CD4-positive, alpha-beta T cell (primary cell): ENCODE measurements at places on chromosomes 7 and 10. TPM values are rescaled to one million over a fixed set of nuclear protein-coding genes. Genes with fewer than 3 reads are reported as not detected.

The GBX1 gene
- not detected for total RNA-seq

The SCART1 gene
- total RNA-seq, result 5.0 TPM

The ACHE gene
- 0.22 TPM for total RNA-seq

The GSTO2 gene
- 0.77 TPM for total RNA-seq

The PTPRN2 gene
- 0.44 TPM for total RNA-seq

The IL6 gene
- total RNA-seq, result not detected

The CALHM1 gene
- total RNA-seq, result not detected

The BICC1 gene
- total RNA-seq, result not detected

The CFTR gene
- not detected for total RNA-seq

DNA sequence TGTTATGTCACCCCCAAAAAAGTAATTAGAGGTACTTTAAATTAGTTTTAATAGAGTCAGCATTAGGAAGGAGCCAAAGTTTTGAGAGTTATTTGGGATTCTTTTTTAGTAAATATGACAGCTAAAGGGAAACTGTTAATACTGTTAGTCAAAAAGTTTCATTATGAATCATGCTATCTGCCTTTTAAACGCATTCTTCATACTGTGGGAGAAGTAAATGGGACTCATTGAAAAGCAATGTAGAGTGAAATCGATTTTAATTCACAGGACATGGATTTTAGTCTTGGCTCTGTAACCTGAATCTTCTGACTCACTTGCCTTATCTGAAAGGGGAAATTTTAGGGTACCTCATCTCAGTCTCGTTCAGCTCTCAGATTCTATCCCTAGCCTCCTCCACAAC lies 105.1 kb downstream of the AASS start:
- no peaks in the 10 kb centered on the region for H3K36me3 ChIP-seq
- no peaks in the 10 kb centered on the region for H3K27me3 ChIP-seq
- no peak overlapping the region for H3K4me3 ChIP-seq
- DNase-seq, result no peak
- no peak overlapping the region for H3K27ac ChIP-seq

- H3K4me1 ChIP-seq, result peaks cover 2% of the 10 kb centered on the region
- no peak overlapping the region for H3K4me3 ChIP-seq
- no peak for DNase-seq
These were observed 11.1 kb downstream of the CDK1 start for GRCh38 chr10:60789340-60789739.

GRCh38 chr10:77513220-77513619 lies 124.4 kb downstream of the KCNMA1 start:
- H3K27me3 ChIP-seq, result no peaks in the 10 kb centered on the region
- no peaks in the 10 kb centered on the region for H3K4me1 ChIP-seq
- no peak for DNase-seq
- no peak overlapping the region for H3K4me3 ChIP-seq
- H3K36me3 ChIP-seq, result no peaks in the 10 kb centered on the region
- H3K27ac ChIP-seq, result no peak overlapping the region

DNA sequence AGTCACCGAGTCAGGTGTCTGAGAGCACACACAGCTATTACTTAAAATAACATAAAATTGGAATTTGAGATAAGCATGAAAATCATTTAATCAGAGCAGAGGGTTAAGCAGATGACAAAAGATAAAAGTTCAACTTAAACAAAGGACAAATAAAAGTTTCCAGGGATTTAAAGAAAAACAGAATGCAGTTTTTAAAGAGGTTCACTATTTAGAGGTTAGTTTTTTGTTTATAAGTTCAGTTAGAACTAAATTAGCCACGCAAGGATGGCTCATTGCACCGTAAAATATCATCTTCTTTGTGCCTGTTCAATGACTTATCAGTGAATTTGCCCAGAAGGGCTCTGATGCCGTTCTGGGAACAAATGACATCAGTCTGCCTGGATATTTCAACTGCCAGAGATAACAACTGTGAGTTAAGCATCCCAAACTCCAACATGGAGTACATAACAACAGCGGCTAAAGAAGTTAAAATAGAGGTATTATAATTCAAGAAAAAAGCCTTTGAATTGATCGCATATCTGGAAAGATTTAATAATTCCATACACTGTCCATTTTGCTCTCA lies 107.8 kb downstream of the ANK3 start:
- DNase-seq, result no peak
- H3K27me3 ChIP-seq, result no peaks in the 10 kb centered on the region
- peaks cover 7% of the 10 kb centered on the region for H3K36me3 ChIP-seq
- H3K4me3 ChIP-seq, result no peak overlapping the region
- no peaks in the 10 kb centered on the region for H3K4me1 ChIP-seq

- H3K4me1 ChIP-seq, result no peaks in the 10 kb centered on the region
- DNase-seq, result no peak
- no peak overlapping the region for H3K27ac ChIP-seq
These were observed 6.1 kb upstream of the FGL2 start for GRCh38 chr7:77205706-77206105.

GRCh38 chr10:99582255-99582770 lies 37.9 kb downstream of the SLC25A28 start:
- no peak for DNase-seq
- H3K4me3 ChIP-seq, result no peak overlapping the region
- no peaks in the 10 kb centered on the region for H3K27me3 ChIP-seq
- H3K36me3 ChIP-seq, result no peaks in the 10 kb centered on the region
- H3K27ac ChIP-seq, result no peak overlapping the region

DNA sequence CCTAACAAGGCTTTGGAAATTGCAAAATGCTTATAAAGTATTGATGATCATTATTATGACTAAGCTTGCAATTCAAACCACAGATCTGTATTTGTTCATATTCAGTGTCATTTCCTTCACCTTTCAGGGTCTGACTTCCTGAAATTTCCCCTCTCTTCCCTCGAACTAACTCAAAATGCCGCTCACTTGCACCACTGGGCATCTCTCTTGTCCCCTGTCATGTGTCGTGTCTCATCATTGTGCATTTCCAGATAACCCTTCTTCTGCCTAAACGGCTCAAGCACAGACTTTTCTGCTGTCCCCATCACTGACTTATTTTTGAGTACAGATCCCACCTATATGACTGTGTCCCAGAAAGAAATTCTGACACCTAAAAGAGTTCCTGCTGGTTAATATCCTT lies 41.0 kb upstream of the CELF2 start:
- no peaks in the 10 kb centered on the region for H3K36me3 ChIP-seq
- peaks cover 2% of the 10 kb centered on the region for H3K27me3 ChIP-seq
- no peak overlapping the region for H3K27ac ChIP-seq
- no peak overlapping the region for H3K4me3 ChIP-seq
- no peak for DNase-seq

DNA sequence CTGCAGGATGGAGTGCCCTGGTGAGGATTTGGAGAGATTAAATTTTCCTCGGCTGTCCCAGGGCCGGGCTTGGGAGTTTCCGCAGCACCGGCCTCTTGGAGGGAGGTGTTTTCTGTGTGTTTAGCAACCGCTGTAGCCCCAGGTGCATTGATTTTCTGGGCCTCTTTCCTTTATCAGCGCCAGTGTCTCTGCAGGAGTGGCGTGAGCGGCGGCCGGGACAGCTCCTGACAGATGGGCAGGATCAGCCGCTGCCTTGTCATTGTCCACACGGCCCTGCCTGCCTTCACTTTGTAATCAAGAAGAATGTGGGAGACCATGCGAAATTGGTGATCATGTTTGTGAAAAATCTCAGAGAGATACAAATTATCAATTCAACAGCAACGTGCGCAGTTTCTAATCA lies 32.4 kb downstream of the NKX6-2 start:
- no peaks in the 10 kb centered on the region for H3K4me1 ChIP-seq
- H3K27ac ChIP-seq, result no peak overlapping the region
- no peak for DNase-seq
- no peaks in the 10 kb centered on the region for H3K27me3 ChIP-seq
- peaks cover 41% of the 10 kb centered on the region for H3K36me3 ChIP-seq

DNA sequence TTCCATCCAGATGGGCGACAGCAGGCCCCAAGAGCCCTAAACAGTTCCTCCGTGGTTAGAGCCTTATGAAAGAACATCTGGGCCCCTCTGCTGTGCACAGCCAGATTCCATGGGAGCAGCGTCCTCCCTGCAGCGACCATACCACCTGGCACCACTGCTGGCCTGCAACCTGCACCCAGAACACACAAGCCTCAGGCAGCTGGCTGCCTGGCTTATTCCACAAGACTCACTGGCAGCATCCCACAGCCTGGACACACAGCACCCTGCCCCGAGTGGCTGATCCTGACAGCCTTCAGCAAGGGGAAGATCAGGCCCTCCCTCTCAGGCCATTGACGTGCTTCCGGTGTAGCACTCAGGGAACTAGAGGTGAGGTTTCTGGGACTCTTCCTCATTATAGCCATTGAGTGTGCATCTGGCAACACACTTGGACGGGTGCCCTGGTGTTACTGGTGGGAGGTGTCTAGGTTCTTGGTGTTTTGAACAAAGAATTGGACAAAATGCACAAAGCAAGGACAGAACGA lies 33.7 kb upstream of the ERCC6 start:
- no peaks in the 10 kb centered on the region for H3K4me1 ChIP-seq
- DNase-seq, result no peak
- H3K4me3 ChIP-seq, result no peak overlapping the region
- H3K27me3 ChIP-seq, result no peaks in the 10 kb centered on the region
- no peaks in the 10 kb centered on the region for H3K36me3 ChIP-seq

DNA sequence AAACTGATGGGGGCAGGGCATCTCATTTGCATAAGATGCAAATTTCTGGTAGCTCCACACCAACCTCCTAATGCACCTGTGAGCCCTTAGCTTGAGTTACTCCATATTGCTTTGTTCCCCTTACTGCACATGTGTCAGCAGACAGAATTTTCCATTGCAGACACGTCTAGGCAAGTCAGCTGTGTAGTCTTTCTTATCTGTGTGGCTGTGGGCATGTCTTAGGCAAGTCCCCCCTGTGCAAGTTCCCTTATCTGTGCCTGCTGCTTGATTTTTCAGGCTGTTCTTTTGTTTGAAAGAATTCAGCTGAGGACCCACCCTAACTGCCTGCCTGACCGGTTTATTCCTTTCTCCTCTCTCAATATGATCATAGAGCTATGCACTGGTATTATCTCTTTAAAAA lies 28.5 kb upstream of the TRIM24 start:
- H3K4me3 ChIP-seq, result no peak overlapping the region
- H3K27me3 ChIP-seq, result no peaks in the 10 kb centered on the region
- H3K27ac ChIP-seq, result no peak overlapping the region
- H3K36me3 ChIP-seq, result no peaks in the 10 kb centered on the region

DNA sequence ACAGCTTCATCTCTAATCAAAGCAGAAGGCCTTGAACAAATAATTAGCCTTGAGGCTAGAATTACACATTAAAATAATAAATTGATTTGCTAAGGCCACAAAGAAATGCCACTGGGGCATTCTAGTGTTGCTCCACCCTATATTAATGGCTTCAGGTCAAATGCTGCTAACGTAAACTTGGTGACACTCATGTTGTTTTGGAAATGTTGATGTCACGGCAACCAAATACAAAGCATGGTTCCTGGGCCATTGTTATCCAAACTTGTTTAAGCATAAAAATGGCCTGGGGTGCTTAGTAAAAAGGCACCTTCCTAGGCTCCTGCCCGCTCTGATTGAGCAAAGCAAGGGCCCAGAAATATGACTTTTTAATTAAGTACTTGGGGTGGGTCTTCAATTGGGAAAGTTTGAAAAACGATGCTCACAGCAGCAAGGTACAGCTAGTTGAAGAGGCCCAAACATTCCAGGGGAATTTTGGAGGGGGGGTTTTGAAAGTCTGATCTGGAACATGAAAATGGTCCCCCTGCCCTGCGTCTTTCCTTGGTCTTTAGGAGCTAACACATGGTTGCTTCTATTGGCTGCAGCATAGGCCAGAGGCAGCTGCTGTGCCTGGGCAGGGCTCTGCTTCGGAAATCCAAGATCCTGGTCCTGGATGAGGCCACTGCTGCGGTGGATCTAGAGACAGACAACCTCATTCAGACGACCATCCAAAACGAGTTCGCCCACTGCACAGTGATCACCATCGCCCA lies 67.8 kb downstream of the ABCC2 start:
- H3K4me3 ChIP-seq, result no peak overlapping the region
- H3K27me3 ChIP-seq, result peaks cover 8% of the 10 kb centered on the region
- no peaks in the 10 kb centered on the region for H3K36me3 ChIP-seq

GRCh38 chr10:49389361-49389933 lies 6.4 kb downstream of the DRGX start:
- H3K4me3 ChIP-seq, result no peak overlapping the region
- no peak for DNase-seq
- H3K27ac ChIP-seq, result no peak overlapping the region
- H3K4me1 ChIP-seq, result no peaks in the 10 kb centered on the region
- no peaks in the 10 kb centered on the region for H3K36me3 ChIP-seq
- H3K27me3 ChIP-seq, result peaks cover 20% of the 10 kb centered on the region

DNA sequence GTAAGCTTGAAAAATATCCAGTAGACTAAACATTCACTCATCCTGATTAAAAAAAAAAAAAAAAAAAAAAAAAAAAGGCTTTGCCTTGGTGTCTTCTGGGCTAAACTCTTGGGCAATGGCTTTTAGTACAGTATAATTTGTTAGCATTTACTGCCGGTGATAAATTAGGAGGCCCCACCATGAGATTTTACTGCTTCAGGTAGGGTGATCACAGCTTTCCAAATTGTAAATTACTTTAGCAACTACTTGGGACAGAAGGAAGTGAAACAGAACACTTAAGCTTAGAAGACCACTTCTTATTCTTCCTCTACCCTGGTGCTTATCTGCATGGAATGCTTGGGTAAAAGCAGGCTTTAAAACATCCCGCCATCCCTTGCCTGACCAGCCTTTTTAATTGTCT lies 152.1 kb downstream of the HIBADH start:
- H3K4me1 ChIP-seq, result no peaks in the 10 kb centered on the region
- no peaks in the 10 kb centered on the region for H3K27me3 ChIP-seq
- no peak overlapping the region for H3K4me3 ChIP-seq
- no peak for DNase-seq

GRCh38 chr10:64211466-64211865 lies 690.3 kb downstream of the REEP3 start:
- no peaks in the 10 kb centered on the region for H3K27me3 ChIP-seq
- H3K4me3 ChIP-seq, result no peak overlapping the region
- H3K4me1 ChIP-seq, result no peaks in the 10 kb centered on the region
- H3K27ac ChIP-seq, result no peak overlapping the region

- no peaks in the 10 kb centered on the region for H3K27me3 ChIP-seq
- H3K27ac ChIP-seq, result no peak overlapping the region
- H3K4me1 ChIP-seq, result peaks cover 2% of the 10 kb centered on the region
- H3K4me3 ChIP-seq, result no peak overlapping the region
- no peaks in the 10 kb centered on the region for H3K36me3 ChIP-seq
These were observed 68.8 kb upstream of the RSU1 start for GRCh38 chr10:16886031-16886430.

DNA sequence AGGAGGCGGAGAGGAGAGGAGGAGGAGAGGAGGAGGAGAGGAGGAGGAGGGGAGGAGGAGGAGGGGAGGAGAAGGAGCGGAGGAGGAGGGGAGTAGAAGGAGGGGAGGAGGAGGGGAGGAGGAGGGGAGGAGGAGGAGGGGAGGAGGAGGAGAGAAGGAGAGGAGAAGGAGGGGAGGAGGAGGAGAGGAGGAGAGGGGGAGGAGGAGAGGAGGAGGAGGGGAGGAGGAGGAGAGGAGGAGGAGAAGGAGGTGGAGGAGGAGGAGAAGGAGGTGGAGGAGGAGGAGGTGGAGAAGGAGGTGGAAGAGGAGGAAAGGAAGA lies 15.5 kb upstream of the CRCP start:
- DNase-seq, result no peak
- H3K4me3 ChIP-seq, result no peak overlapping the region
- no peak overlapping the region for H3K27ac ChIP-seq
- H3K27me3 ChIP-seq, result no peaks in the 10 kb centered on the region

GRCh38 chr10:91340613-91341362 lies 69.4 kb upstream of the HECTD2 start:
- H3K4me3 ChIP-seq, result no peak overlapping the region
- H3K36me3 ChIP-seq, result no peaks in the 10 kb centered on the region
- H3K4me1 ChIP-seq, result no peaks in the 10 kb centered on the region
- H3K27me3 ChIP-seq, result no peaks in the 10 kb centered on the region

- peaks cover 7% of the 10 kb centered on the region for H3K4me1 ChIP-seq
- no peak overlapping the region for H3K4me3 ChIP-seq
- H3K27ac ChIP-seq, result no peak overlapping the region
- no peaks in the 10 kb centered on the region for H3K27me3 ChIP-seq
- H3K36me3 ChIP-seq, result no peaks in the 10 kb centered on the region
These were observed 82.7 kb upstream of the C1GALT1 start for GRCh38 chr7:7099584-7100014.
